Activated naive CD4-positive, alpha-beta T cell treated with anti-CD3 and anti-CD28 coated beads, Interleukin-2, amount 50 U/mL, for 72 hours (primary cell): ENCODE measurements at places on chromosomes 7 and 10. TPM values are rescaled to one million over a fixed set of nuclear protein-coding genes. Genes with fewer than 3 reads are reported as not detected.
A peak's percentile ranks its signal among the peaks of the same experiment; 100 is the strongest.

DNA sequence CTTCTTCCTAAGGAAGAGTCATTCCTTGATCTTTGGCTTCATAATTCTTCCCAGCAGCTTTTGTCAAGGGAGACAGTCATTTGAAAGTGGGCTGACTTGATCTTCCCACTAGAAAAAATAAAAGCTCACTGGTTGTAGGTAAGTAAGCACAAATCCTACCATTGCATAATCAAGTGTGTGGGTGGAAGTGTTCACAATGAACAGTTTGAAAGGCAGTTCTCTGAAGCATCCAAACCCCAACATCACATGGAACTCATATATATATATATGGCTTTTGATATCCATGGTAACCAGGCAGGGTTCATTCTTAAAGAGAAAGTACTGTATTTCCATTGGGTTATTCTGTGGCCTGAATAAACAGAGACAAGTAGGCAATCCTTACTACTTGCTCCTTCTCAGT, 51.6 kb downstream of the ARMH3 start:
- no peak for DNase-seq

- DNase-seq: no peak
Observed at GRCh38 chr7:70477036-70478010, 654.6 kb upstream of the GALNT17 start.

ITPRID1 gene
- total RNA-seq: not detected

- peak; percentile 87 for DNase-seq
Observed at GRCh38 chr10:84267503-84268126, 22.8 kb downstream of the RGR start.

- DNase-seq: no peak
Observed at GRCh38 chr7:47451851-47452205, 130.1 kb downstream of the TNS3 start.

- DNase-seq: no peak
Observed at GRCh38 chr7:25652366-25652765, 424.1 kb upstream of the NPVF start.

DNA sequence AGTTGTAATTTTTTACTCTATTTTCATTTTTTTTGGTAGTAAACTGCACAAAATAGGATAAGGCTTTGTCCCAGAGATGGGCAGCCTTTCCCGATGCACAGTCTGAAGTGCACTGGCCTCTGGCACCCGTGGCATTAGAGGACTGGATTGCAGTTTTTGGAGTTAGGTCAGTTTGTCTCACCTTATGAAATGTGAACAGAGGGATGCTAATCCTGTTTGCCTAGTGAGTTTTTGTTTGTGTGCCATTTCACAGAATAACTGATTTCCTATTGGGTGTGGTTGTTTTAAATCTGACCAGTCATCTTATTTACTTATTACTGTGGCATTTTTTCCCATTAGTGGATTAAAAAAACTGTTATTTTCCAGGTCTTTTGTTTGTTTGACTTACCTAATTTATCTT, 109.5 kb upstream of the GATA3 start:
- DNase-seq: no peak

SPAG6 gene
- not detected for total RNA-seq

GRCh38 chr7:157566631-157567006, 229.8 kb downstream of the DNAJB6 start:
- no peak for DNase-seq

DNA sequence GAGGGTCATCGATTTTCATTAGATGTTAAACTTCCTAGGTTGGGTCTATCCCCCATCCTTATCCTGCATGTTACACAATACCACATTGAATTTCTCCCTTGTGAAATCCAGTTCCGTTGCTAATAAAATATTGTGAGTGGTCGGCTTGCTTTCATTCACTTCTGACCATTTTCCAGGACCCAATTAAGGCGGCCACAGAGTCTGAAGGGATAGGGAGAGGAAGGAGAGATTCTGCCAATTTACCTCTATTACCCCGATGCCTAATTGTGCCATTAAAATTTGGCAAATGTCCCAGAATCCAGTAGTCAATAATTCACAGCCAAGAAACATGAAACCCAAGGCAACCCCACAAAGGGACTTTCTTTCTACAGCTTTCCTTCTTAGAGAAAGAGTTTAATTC, 129.9 kb downstream of the IPMK start:
- no peak for DNase-seq

- DNase-seq: no peak
Observed at GRCh38 chr10:88500656-88501055, 82.5 kb downstream of the RNLS start.

LRRD1 gene
- total RNA-seq: not detected

DNA sequence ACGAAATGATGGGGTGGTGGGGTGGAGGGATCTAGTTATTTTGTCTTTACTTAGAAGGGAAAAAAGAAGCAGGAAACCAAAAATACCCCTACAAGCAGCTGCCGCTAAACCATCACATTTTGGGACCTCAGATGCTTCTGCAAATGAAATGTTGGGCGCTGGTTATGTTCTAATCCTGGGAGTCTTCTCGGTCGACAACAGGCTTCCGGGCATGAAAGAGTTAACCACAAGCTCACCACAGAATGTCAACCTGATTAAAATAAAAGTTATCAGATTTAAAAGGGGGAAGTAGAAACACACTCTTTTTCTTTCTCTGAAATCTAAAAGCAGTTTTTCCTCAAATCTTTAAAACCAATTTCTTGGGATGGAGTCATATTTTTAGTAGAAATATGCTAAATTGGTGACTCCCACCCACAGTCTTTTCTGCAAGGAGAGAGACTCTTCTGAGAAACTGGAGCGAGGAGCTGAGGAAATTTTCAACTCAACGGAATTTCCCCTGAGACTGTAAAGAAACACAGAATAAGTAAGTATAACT, 16.8 kb downstream of the IL2RA start:
- DNase-seq: peak; percentile 45

ANKRD30A gene
- total RNA-seq: not detected

DOCK1 gene
- total RNA-seq: 1.1 TPM

ZNF727 gene
- total RNA-seq: 0.29 TPM

DNA sequence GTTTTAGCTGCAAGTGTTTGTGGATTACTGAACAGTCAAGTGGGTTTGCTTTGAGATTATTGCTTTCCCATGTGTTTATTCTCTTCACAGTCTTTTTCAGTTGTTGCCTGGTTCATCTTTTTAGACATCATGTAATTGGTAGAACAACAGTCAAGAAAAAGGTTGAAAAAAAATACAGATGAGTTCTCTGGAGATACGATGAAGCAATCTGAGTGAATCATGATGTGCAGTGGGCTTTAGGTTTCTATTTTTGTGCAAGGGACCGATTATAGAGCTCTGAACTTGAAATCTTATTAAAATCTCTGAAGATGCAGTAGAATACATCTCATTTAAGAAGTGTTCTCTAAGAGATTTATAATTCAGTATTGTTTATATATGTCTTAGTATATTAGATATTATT, 145.7 kb downstream of the SDK1 start:
- no peak for DNase-seq

CREB5 gene
- total RNA-seq: 0.72 TPM

DNA sequence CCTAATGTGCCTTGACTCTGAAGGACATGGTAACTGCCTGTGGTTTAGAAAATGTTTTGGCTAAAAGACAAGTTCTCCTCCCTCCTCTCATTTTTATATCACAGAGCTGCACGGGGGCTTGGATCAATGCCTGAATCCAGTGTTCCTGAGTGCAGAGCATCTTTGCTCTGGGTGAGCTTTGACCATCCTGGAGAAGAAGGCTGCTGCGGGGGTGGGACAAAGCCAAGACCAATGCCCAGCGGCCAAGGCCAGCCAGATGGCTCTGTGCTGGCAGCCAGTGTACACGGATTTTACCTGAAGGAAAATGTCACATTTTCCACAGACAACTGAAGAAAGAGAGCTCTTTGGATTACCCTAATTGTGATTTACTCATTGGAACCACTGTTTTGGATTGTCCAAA, 102.0 kb upstream of the TARP start:
- no peak for DNase-seq

GRCh38 chr7:90236721-90237289, 8.2 kb upstream of the CFAP69 start:
- DNase-seq: no peak

- no peak for DNase-seq
Observed at GRCh38 chr7:51314726-51315125, 1.9 kb downstream of the COBL start.

GRCh38 chr10:35133586-35133985, 6.9 kb downstream of the CREM start:
- DNase-seq: no peak

- no peak for DNase-seq
Observed at GRCh38 chr10:114626841-114627240, 31.2 kb downstream of the ABLIM1 start.

COL1A2 gene
- total RNA-seq: not detected

DNA sequence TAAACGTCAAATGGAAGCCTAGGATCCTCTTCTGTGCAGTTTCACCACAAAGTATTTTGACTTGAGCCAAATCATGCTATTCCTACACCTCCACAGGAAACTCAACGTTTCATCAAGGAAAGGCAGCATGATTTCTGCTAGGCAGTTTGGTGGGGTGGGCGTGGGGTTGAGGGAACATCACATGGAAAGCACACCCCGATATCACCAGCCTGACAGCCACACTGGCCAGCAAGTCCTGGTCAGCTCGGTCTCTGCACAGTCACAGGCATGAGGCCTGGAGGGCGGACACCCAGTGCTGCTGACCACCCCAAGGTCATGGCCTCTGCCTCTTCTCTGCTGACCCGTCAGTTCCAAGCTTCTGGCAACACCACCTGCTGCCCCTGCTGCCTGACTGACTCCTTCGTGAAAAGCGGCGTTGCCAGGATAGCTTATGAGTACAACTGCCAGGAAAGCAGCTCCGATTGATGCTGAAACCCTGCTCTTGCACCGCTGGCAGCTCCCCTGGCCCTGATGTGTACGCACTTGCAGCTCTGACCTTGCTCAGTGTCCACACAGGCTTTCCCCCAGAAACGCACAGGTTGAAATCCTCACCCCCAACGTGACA, 171.5 kb downstream of the DIP2C start:
- DNase-seq: no peak

GRCh38 chr10:62394556-62395018, 20.4 kb downstream of the ZNF365 start:
- no peak for DNase-seq

SFXN4 gene
- 36.4 TPM for total RNA-seq

DNA sequence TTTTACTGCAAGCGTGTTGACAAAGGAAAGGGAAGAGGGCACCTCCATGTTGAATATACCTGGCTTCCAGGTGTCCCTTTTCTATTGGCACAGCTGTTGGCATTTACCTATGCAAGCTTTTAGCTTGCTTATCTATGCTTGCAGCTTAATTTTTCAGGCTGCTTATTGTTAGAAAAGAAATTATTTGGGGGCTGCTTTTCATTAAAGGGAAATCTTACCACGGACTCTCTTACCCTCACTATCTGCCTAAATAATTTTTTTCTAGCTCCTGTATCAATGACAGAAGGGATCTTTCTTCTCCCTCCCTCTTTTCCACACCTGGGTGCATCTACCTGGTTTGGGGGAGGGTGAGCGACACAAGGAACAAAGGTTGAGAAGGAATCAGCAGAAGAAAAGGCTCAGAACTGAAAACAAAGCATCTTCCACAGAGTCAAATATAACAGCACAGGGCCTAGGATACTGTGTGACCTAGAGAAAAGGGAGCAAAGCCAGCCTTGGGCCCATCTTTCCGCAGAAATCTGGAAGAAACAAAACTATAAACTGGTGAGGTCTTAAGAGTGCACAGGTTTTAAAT, 15.2 kb upstream of the GJC3 start:
- DNase-seq: no peak

PNLIPRP1 gene
- total RNA-seq: not detected

DNA sequence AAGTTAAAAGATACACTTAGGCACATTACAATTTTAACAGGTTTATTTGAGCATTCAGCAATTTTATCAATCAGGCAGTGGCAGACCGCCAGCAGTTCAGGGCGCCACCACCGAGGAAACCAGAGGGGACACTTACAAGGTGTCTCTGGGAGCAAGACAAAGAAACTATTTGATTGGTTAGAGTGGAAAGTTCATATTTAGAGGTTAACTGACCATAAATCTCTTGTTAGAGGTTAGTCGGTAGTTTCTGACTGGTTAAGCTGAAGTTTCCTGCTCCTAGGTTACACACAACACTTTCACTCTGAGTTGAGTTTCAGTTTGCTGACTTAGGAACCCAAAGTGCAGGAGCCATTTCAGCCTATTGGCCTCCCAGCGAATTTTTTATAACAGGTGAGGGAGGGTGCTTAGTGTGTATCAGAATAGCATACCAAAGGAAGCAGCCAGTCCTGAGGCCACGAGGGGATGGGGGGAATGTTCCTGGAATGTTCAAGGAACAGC, 10.8 kb upstream of the PVRIG start:
- DNase-seq: peak; percentile 53

CNPY1 gene
- not detected for total RNA-seq

FGF8 gene
- total RNA-seq: not detected
